ENCODE measurements at places on chromosomes 1 and 21.

GRCh38 chr21:26168371-26168770 is 2.2 kb downstream of the APP start:
- DNase-seq = no peak

DNA sequence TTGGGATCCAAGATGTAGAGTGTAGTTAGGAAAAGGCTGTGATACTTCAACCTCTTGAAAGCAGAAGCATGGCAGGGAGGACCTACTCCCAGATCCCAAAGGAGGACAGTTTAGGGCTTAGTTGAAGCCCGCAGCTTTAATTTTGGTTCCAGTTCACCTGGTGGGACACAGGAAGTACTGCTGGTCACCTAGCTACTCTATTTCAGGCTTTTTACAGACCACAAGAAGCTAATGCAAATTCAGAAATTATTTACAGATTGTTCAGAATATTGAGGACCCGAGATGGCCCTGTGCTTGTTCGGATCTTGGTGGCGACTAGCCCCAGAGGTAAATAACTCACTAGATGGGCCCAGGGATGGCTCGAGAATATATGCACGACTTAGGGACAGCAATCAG is 6.4 kb upstream of the SMCP start:
- no peak for DNase-seq

- no peak for DNase-seq
Observed at GRCh38 chr1:76782809-76783208, 84.5 kb upstream of the ST6GALNAC5 start.

DNA sequence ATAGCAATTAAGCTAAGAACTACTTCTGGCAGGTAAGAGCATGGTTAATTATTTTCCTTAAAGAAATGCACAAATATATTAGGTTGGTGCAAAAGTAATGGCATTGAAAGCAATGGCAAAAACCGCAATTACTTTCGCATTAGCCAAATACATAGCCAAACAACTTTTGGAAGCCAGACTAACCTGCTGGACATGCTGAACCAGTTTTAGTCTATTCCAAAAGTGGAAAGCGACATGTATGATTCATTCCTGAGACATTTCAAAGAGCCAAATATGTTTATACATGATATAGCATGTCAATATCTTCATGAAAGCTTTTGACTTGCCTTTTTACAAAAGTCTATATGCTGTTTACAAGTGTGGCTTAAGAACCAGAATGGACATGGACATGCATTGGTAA is 23.4 kb upstream of the DR1 start:
- DNase-seq = no peak

DNA sequence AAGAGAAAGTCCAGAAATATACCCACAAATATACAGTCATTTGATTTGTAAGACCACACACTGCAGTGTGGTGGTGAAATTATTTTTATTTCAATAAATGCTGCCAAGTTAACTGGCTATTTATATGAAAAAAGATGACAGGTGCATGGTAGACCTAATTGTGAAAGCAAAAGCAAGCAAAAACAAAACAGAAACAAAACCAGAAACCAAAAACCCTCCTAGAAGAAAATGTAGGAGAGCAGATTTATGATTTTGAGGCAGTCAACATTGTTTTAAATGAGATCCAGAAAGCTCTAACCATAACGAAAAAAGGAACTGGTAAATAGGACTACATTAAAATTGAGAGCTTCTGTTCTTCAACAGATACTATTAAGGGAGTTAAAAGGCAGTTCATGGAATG is 303.6 kb downstream of the PRDM2 start:
- DNase-seq = no peak

DNA sequence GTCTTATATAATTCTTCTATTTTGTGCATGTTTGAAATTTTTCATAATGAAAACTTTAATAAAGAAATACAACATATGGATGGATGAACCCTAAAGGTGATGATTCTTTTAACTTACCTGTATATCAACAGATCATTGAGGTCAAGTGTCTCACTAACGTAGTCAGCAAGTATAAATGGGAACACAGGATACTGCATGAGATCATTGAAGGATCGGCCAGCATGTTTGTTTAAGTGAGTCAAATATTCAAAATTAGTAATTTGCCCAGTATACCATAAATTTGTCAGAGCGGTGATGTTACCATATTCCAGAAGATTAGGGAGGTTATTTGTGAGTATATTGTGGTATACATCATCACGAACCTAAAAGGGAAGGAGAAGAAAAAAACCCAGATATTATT is 71.0 kb upstream of the GNG4 start:
- DNase-seq = no peak

DNA sequence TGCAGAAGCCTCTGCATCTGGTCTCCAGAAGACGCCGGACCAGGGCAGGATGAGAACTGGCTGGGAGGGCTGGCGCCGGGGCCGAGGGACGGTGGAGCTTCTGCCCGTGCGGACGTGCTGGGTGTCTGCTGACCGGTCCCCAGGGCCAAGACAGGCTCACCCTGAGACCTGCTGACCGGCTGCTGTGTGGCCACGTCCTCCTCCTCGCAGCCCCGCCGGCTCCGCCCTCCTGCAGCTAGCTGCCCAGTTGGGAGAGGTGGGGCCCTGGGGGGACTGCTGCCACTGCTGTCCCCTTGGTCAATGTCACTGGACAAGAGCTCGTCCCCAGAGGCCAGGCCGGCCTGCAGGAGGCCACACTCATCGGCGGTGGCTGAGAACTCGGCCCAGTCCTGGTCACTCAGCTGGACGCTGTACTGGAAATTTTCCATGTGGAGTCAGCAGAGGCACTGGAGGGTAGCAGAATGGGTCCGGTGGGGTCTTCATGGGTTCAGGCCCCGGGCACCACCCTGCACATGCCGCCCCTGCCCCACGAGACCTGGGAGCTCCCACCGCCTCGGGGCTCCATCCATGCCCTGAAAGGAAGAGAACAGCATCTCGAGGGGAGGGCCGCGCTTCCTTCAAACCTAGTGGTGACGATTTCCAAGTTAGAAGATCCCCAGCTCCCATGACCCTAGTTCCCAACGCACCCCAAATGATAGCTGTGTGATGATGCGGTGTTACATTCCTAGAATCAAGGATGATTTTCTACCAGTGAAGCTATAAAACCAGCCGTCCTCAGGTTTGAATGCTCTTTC is 1.1 kb downstream of the PERM1 start:
- no peak for DNase-seq

DNA sequence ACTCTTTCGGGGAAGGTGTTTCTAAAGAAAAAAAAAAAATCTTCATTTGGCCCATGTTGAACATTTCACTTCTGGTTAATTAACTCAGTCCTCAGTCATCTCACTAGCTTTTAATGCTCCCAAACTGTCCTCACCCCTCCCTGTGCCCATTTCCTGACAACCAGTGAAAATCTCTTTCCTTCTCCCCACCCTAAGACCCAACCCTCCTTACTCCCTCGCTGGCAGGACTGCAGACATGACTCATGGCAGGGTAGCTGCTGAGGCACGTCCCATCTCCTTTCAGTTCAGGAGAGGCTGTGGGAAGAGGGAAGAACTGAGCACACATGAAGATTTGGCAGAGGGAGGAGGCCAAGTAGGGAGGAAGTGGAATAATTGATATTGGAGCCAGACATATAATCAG is 12.6 kb downstream of the PKP1 start:
- no peak for DNase-seq
